ENCODE measurements at places on chromosomes 4 and X.

GRCh38 chr4:80322716-80323115 is 12.8 kb upstream of the CFAP299 start:
- DNase-seq = no peak

DNA sequence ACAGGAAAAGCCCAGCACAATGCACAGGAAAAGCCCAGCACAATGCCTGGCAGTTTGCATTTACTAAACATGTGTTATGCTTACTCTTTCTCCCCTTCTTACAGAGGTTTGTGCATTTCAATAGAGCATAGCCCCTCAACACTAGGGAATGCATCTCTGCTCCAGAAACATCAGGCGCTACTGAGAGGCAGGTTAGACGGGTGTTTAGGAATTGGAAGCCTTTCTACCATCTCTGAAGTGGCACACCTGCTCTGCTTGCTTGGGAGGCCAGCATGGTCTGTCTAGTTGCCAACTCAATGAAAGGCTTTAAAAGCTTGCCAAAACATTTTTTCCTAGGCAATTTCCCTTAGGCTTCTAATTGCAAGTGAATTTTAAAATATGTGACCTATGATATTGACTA is 55.7 kb downstream of the GRID2 start:
- DNase-seq = no peak

DNA sequence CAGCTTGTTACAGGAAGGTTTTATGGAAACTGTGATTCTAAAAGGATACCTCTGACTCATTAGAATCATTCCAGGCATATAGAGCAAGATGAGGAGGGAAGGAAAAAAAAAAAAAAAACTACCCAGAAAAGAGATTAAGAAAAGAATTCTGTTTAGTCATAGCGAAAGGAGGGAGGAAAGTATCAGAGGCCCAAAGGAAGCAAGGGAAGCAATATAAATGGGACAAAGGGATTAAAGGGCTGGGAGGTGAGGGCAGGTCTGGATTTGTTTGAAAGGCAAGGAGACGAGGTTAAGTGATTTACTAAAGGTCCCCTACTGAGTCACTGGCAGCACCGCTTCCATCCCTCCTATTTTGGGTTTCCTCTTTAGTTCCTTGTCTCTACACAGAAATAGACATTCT is 88.6 kb upstream of the IL1RAPL1 start:
- no peak for DNase-seq

GRCh38 chr4:8912506-8912905 is 40.9 kb upstream of the HMX1 start:
- no peak for DNase-seq

- DNase-seq = no peak
Observed at GRCh38 chr4:150799207-150799606, 215.9 kb downstream of the LRBA start.

DNA sequence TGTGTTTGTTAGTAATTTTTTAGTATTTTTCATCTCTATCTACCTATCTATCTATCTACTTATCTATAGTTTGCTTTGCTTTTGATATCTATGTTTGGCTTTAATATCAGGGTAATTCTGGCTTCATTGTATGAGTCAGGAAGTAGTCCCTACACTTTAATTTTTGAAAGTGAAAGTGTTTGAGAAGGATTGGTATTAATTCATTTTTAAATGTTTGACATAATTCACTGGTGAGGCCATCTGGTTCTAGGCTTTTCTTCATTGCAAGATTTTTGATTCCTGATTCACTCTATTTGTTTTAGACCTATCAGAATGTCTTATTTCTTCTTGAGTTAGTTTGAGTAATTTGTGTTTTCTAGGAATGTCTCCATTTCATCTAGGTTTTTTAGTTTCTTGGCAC is 20.2 kb upstream of the TCP11X2 start:
- no peak for DNase-seq

DNA sequence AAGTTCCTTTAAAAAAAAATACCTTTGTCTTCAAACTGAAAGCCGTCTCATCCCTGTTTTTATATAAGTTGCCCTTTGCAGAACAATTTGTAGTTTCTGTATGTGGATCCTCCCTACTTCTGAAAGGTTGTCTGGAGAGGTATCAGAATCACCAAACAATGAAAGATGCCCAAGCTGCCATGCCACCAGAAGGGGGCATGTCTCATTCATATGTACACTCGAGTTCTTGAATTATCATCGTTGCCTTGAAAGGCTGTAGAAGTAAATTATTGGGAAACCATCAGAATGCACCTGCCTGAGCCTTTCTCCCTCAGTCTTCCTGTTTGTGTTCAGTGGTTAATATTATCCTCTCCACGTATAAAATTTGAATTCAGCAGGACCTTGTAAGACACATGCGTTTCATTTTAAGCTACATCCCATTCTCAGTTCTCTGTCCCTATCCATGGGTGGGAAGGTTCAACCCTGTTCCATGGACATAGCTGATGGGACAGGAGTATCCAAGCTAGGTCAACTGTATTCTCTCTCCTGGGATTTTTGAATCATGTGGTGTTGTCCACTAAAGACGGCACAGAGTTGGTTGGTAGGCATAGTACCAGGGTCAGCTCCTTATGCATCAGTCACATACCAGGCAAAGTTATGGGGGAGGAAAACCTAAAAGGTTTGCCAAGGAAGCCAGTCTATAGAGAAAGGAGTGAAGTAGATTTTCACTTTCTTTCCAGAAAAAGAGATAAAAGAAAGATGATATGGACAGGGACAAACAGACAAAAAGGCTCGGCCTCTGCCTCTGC is 24.0 kb downstream of the GALNT7 start:
- DNase-seq = no peak

GRCh38 chrX:123590842-123591486 is 141.9 kb downstream of the THOC2 start:
- DNase-seq = no peak

DNA sequence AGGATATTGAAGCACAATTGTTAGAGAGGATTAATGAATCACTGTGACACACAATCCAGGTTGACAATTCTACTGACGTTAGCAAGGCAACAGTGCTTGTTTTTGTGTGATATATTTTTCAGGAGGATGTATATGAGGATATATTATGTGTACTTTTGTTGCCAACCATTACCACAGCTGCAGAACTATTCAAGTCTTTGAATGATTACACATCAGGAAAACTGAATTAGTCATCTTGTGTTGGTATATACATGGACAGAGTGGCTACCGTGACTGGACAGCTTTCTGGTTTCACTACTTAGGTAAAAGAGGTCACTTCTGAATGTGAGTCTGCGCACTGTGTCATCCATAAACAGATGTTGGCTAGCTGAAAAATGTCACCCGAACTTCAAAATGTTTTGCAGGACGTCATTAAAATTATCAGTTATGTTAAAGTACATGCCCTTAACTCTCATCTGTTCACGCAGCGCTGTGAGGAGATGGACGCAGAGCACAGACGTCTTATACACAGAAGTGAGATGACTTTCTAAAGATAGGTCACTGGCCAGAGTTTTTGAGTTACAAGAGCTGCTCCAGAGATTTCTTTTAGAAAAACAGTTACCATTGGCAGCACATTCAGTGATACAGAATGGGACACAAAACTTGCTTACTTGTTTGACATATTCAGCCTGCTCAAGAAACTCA is 69.0 kb downstream of the MRPL1 start:
- DNase-seq = no peak

DNA sequence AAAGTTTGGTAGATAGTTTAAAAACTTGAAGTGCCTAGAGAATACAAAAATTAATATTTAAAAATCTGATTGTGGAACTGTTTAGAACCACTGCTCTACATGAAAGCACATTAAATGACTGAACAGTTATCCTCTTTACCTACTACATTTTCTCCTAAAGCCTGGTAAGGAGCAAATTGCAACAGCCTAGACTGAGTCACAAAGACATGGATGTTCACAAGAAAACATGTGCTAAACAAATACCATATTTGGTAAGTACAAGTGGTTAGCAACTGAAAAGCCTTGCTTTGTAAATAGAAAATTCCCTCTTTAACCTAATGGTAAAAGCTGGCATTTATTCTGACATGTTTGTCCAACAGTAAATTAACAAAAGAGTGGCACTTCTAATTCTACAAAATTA is 203.1 kb downstream of the FBXO8 start:
- DNase-seq = no peak

GRCh38 chr4:53040459-53040815 is 178.3 kb downstream of the RASL11B start:
- no peak for DNase-seq

DNA sequence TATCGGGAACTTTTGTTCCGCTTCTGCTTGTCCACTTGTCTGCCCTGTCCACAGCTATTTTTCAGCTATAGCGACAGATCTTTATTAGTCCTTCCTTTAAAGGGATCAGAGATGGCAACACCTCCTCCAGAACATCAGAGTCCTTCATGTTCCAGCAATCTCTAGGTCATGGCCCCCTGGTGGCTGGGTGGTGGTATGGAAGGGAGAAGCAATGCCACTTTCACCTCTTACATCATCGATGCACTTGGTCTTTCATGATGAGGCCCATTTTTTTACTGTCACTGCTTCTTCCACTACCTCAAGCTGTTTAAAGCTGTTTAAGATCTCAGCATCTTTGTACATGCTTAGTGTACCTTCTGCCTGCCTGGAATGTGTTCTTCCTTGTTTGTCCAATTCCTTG is 106.7 kb downstream of the ARHGAP6 start:
- DNase-seq = peak; percentile 41

DNA sequence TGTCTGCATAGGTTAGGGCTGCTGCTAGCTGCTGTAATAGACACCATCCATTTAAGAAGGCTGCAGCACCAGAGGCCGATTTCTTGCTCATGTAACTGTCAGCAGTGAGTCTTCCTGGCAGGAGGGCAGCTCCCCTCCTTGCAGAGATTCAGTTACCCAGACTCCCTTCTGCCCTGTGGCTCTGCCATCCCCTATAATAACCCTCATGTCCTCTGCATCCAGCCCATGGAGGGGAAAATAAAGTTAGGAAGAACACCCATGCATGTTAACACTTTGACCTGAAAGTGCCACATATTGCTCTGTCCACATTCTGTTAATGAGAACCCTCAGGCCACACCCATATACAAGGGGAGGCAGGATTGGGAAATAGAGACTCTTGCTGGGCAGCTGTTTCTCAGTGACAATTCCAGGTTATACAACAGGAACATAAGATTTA is 5.4 kb downstream of the STBD1 start:
- DNase-seq = no peak

- DNase-seq = peak; percentile 92
Observed at GRCh38 chrX:103687073-103687695, 685 bp upstream of the MORF4L2 start.

DNA sequence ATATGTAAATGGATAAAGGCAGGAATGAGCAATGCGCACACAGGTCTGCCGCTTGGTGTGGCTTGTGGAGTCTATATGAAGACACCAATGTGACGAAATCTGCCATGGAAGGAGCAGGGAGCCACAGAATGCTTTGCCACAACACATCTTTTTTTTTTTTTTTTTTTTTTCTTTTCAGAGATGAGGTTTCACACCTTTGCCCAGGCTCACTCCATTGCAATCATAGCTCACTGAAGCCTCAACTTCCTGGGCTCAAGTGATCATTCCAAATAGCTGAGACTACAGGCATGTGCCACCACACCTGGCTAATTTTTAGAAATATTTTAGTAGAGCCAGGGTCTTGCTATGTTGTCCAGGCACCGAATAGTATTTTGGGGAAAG is 17.4 kb upstream of the SLC34A2 start:
- DNase-seq = no peak

DNA sequence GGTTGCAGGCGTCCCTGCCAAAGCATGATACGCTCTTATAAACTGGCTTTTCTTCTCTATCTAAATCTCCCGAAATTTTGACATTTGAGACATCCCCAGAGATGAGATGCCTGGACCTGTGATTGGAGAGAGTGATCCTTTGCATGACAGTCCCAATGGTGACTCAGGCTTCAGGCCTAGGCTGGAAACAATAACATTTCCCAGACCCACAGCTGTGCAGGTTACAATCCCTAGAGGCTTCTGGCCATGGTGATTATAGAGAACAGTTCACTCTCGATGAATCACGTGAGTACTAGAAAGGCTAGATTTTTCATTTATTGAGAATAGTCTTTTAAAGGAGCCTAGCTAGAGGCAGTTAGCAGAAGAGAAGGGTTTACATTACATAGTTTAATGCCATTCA is 75.9 kb downstream of the SPATA18 start:
- DNase-seq = no peak

- no peak for DNase-seq
Observed at GRCh38 chr4:182975806-182976205, 58.6 kb upstream of the DCTD start.

- DNase-seq = no peak
Observed at GRCh38 chr4:153209410-153209809, 5.2 kb downstream of the TRIM2 start.

DNA sequence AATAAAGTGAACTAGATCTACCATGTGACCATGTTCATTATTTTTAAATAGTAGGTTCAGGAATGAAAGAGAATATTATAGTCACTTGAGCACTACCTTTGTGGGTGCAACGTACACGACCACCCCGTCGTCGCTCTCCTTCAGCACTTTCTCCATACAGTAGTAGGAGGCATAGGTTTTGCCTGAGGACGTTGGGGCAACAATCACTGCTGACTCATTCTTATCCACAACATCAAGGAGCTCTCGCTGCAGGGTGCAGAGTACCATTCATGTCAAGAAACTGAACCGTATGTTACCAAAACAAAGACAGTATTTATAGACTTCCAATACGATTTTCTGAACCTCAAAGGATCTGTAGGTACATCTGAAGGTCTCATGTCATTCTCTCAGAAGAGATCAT is 44.7 kb downstream of the DDX60 start:
- DNase-seq = no peak

GRCh38 chr4:5048721-5049120 is 2.6 kb upstream of the STK32B start:
- DNase-seq = no peak

GRCh38 chr4:52956691-52957090 is 94.6 kb downstream of the RASL11B start:
- no peak for DNase-seq

GRCh38 chrX:45868425-45868824 is 667.7 kb upstream of the DIPK2B start:
- no peak for DNase-seq

DNA sequence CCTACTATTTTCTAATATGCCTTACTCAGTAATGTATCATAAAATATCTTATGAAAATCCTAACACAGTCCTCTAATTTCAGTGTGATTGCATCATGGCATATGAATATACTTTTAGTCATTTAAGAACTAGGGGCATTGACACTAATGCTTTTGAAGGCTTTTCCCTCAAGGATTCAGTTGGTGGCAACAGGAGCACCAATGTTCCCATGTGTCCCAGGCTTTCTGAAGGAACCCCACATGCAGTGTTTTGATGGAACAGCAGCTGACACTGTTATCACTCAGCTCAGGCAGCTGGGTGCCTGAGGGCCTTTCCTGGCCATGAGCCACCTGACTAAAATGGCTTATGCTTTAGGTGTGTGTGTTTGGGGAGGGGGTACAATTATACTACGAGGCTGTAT is 348.3 kb downstream of the ARHGAP24 start:
- DNase-seq = no peak

DNA sequence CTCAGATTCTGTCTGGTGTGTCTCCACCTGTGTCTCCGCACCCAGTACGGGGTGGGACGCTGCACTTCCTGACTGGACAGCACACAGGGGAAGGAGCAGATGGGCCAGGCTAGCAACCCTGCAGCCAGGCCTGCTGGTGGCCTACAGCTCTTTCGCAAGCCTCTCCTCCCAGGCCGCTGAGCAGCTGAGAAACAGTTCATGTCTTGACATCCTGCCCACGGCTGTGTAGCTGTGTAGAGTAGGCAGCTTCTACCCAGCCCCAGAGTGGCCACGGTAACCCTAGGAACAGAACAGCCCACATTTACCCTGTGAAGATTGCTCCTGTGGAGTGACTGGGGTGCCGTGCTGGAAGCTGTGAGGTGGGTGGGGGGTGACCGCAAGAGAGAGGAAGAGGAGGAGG is 38.9 kb downstream of the CCNQ start:
- DNase-seq = no peak

- no peak for DNase-seq
Observed at GRCh38 chrX:13864264-13864663, 47.4 kb upstream of the GPM6B start.

Data from lower lobe of right lung (tissue), 2 donors.